ENCODE measurements at places on chromosomes 7 and 10.

DNA sequence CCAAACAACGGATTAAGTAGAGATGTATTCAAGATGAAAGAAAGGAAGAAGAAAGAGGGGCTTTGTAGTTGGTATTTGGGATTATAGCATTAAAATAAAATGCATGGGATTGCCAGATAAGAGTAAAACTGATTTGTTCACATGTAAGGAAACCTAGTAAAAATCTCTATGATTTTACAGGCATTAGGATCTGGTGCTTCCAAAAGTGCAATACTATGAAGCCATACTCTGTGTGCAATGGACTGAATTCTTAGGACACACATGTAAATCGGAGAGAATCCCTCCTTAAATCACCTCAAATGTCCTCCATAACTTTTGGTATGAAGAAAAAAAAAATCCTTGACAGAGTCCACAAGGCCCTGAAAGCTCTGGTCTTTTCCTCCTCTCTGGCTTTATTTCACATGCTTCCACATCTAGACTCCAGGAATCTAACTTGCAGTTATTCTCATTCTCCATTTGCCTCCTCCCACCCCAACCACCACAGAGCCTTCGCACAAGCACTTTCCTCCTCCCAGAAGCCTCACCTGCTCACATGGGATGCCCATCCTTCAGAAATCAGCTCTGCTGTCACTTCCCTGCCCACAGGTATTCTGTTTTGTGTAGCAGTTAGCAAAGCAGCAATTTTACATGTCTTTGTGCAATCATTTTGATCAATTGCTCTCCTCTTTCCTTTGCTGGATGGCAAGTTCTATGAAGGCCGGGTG lies 378.3 kb downstream of the KCNMA1 start:
- H3K27ac ChIP-seq = no peak overlapping the region
- H3K36me3 ChIP-seq = no peaks in the 10 kb centered on the region
- H3K27me3 ChIP-seq = no peaks in the 10 kb centered on the region
- no peak for DNase-seq
- H3K4me1 ChIP-seq = no peaks in the 10 kb centered on the region
- no peak overlapping the region for H3K4me3 ChIP-seq

DNA sequence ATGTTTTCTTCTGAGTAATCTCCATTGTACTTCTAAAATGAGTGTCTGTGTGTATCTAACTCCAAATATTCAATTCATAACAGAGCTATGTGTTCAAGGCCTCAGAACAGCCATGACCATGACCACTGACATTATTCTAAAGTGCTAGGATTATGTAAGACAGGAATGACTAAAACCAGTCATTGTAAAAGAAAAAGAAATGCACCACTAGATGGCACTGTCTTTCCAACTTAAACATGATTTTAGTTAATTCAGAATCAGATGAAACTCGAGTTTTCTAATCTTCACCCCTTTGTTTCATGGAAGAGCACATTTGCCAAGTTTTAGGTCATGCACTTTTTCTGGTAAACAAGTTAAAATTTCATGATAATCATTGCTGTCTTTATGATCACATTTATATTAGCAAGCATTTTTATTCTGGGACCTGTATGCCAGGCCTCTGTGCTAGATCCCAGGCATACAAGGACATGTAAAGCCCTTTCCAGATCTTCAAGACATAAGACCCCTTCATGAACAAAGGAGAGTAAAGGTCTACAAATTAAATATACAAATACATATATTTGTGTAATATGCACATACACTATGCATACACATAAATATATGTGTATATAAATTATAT lies 26.1 kb upstream of the RSU1 start:
- DNase-seq = peak; percentile 75
- no peaks in the 10 kb centered on the region for H3K36me3 ChIP-seq
- no peak overlapping the region for H3K4me3 ChIP-seq
- no peaks in the 10 kb centered on the region for H3K4me1 ChIP-seq
- H3K27ac ChIP-seq = no peak overlapping the region

- H3K36me3 ChIP-seq = no peaks in the 10 kb centered on the region
- peaks cover 8% of the 10 kb centered on the region for H3K4me1 ChIP-seq
- no peak overlapping the region for H3K27ac ChIP-seq
- H3K4me3 ChIP-seq = no peak overlapping the region
These were observed 77.4 kb downstream of the ALOX5 start for GRCh38 chr10:45451407-45451806.

DNA sequence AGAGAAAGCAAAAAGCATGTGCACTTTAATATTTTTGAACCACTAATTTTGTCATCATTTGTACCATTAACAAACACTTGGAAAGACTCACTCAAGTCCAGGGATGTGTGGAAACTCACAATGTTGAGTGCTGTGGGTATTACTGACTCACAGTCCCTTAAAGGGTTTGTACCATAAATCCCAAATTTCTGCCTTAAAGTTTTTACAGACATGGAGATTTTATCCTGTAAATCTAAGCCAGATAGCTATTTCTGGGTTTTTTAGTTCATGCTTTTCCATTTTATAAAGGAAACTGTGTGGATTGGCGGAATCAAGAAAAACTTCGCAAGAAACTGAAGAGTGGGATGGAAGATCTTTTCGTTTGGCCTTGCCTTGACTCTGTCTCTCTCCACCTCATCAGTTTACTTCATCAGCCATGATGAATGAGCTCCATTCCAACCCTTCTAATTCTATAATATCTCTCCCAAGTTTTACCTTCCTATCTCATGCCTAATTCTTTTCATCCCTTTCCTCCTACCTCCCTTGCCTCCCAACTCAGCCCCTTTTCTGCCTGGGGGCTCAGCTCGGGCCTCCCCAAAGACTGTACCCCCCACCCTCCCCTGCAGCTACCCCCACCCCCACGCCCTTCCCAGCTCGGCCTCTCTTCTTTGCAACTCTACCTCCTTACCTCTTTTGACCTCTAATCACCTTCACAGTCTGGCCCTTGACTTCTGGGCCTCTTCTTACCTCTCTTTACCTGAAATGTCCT lies 218.5 kb upstream of the MKLN1 start:
- DNase-seq = no peak
- peaks cover 10% of the 10 kb centered on the region for H3K36me3 ChIP-seq
- H3K4me1 ChIP-seq = peaks cover 40% of the 10 kb centered on the region

DNA sequence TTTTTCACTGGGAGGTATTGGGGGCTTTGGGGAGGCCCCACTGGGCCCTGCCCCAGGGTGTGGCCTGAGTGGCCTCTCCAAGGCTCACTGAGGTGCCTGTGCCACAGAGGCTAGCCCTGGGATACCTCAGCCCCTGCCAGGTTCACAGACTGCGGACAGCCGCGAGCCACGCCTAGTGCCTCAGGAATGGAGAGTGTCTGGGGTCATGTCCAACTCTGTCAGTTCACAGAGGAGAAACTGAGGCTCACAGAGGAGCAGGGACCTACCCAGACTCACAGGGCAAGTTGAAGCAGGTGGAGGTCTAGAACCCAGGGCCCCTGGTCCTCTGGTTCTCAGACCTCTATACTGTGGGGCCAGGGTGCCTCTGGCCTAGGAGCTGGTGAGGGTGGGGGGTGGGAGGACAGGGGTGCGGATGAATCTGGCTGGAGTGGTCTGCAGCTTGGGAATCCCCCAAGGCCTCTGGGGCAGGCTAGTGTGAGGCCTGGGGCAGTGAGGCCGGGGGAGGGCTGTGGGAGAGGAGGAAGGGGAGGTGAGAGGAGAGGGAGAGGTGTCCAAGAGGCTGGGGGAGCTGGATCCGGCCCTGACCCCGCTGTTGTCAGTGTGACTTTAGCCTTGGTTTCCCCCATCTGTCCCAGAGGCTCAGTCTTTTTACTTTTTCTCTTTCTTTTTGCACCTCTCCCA lies 20.0 kb downstream of the NEURL1 start:
- no peak overlapping the region for H3K4me3 ChIP-seq
- no peaks in the 10 kb centered on the region for H3K36me3 ChIP-seq
- H3K4me1 ChIP-seq = no peaks in the 10 kb centered on the region
- no peaks in the 10 kb centered on the region for H3K27me3 ChIP-seq

GRCh38 chr10:124997306-124997705 lies 55.4 kb downstream of the ZRANB1 start:
- H3K4me1 ChIP-seq = peaks cover 5% of the 10 kb centered on the region
- no peak overlapping the region for H3K27ac ChIP-seq
- no peak for DNase-seq

DNA sequence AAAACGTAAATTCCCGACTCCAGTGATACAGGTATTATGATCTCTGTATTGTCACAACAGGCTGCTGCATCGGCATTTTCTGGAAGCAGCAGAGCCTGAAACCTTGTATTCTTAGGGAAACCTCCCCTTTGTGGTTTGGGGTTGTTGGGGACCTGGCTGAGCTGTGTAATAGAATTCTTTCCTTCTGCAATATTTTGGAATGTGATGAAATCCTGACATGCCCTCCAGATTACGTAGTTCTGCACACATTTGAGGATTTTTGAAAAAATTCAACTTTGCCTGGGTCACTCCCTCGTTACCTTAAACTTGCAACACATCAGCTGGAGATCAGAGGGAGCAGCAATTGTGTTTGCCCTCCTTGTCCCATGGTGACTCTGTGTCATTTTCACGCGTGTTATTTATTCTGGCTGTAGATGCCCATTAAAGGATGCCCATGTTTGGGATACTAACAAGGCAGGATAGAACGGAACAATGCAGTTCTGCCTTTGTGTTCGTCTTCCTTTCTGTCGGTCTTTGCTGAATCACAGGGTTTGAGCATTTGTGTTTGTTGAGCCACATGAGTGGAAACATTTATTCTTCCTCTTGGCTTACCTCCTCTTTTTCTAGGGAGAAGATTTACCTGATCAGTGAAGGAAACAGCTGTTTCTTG lies 181.7 kb downstream of the TCF7L2 start:
- peaks cover 8% of the 10 kb centered on the region for H3K27me3 ChIP-seq
- no peak for DNase-seq
- H3K4me3 ChIP-seq = no peak overlapping the region
- H3K4me1 ChIP-seq = no peaks in the 10 kb centered on the region
- H3K27ac ChIP-seq = no peak overlapping the region

DNA sequence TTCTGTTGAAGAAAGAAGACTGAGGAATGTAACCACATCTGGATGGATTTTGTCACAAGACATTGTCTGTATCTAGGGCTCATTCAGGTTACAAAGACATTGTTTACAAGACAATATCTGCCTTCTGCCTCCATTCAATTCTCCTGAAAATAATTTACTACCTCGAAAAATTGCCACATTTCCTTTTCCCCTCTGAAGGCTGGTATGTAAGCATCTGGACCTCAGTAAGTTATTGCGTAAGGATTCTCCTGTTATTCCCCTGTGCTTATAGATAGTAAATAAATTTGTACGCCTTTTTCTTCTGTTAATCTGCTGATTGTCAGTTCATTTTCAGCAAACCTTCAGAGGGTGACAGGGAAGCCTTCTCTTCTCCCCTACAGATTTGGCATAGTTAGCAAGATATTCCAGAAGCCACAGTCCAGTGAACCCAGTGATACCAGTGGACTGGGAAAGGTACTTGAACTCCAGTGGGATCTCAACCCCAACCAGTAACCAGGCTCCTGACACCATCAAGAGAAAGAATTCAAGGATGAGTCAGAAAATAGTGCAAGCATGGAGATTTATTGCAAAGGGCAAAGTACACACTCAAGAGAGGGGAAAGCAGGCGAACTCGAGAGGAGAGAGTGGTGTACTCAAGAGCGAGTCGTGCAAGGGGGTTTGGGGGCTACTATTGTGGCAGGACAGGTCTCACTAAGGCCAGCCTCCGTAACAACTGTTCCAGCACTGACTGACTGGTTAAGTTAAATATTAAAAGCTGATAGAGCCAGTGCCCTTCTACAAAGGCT lies 706.9 kb upstream of the GHITM start:
- no peaks in the 10 kb centered on the region for H3K36me3 ChIP-seq
- no peak overlapping the region for H3K4me3 ChIP-seq
- H3K27me3 ChIP-seq = no peaks in the 10 kb centered on the region
- DNase-seq = no peak
- H3K27ac ChIP-seq = no peak overlapping the region

DNA sequence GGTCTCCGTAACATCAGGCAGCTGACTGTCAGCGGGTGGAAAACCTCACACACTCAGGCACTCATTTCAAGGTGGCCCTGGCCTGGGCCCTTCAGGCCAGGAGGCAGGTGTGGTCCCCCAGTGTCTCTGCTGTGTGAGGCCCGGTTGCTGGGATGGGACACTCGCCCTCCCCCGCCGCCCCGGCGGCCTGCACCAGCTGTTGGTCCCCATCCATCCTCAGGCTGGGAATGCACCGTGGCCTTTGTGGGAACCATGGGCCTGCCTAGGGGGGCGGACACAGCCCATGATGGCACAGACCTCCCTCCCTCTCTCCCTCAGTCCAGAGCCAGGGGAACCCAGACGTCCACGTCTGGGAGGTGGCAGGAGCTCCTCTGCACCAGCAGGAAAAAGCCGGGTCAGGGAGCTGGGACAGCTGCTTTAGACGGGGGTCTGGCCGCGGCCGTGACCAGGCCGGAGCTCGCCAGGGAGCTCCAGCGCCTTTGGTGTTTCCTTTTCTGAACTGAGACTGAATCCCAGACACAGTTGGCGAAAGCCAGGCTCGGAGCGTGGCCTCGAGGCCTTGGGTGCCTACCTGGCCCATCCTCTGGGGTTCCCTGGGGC lies 15.7 kb downstream of the ADGRA1 start:
- DNase-seq = no peak
- peaks cover 7% of the 10 kb centered on the region for H3K4me1 ChIP-seq
- H3K27me3 ChIP-seq = peaks cover 6% of the 10 kb centered on the region

- H3K36me3 ChIP-seq = no peaks in the 10 kb centered on the region
- H3K4me1 ChIP-seq = no peaks in the 10 kb centered on the region
- no peak overlapping the region for H3K4me3 ChIP-seq
- DNase-seq = no peak
These were observed 500.1 kb downstream of the ETV1 start for GRCh38 chr7:13489386-13489785.

- H3K27ac ChIP-seq = no peak overlapping the region
- H3K36me3 ChIP-seq = peaks cover 11% of the 10 kb centered on the region
These were observed 99.4 kb downstream of the RSU1 start for GRCh38 chr10:16717622-16718395.

GRCh38 chr7:95334447-95334846 lies 10.1 kb upstream of the PON1 start:
- no peaks in the 10 kb centered on the region for H3K27me3 ChIP-seq
- H3K4me1 ChIP-seq = no peaks in the 10 kb centered on the region
- no peak overlapping the region for H3K27ac ChIP-seq
- no peaks in the 10 kb centered on the region for H3K36me3 ChIP-seq

DNA sequence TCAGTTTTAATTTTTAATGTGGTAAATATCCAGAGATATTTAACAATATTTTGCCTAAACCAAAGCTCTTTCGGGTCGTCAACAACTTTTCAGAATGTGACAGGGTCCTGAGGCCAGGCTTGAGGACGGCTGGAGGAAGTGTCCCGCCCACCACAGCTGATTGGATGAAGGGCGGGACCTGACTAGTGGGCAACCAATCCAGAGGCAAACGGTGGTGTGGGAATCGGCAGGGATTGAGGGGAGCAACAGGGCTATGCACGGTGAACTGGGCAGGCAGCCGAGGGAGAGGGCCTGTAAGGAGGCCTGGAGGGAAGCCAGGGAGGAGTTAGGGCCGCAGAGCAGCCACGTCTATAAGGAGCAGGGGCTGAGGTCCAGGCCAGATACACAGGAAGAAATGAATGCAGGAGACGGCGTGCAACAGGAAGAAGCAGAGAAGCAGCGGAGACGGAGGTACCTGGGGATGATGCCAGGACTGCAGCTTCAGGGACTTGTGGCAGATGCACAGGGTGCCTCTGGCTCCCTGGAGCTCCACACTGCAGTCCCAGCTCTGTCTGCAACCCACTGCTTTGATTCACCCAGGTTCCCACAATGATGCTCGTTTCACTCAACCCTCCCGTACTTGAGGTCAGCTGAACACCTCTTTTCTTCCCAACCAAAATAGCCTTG lies 46.1 kb upstream of the ZMIZ1 start:
- no peak for DNase-seq
- H3K36me3 ChIP-seq = no peaks in the 10 kb centered on the region
- H3K27me3 ChIP-seq = no peaks in the 10 kb centered on the region
- peaks cover 38% of the 10 kb centered on the region for H3K4me1 ChIP-seq
- H3K27ac ChIP-seq = no peak overlapping the region
- peak overlapping the region; percentile 25 for H3K4me3 ChIP-seq

- peak overlapping the region; percentile 84 for H3K27ac ChIP-seq
- peaks cover 28% of the 10 kb centered on the region for H3K4me1 ChIP-seq
- no peaks in the 10 kb centered on the region for H3K36me3 ChIP-seq
- DNase-seq = peak; percentile 67
These were observed 973 bp downstream of the CAMK1D start for GRCh38 chr10:12350167-12350872.

Measured in CD4-positive, alpha-beta T cell (primary cell).